ENCODE measurements at places on chromosomes 6 and 20. TPM values are rescaled to one million over a fixed set of nuclear protein-coding genes. Genes with fewer than 3 reads are reported as not detected.

The MUC21 gene
- not detected for total RNA-seq

The ANKRD66 gene
- not detected for total RNA-seq

The NHSL1 gene
- total RNA-seq: 13.3 TPM

The NCOA3 gene
- total RNA-seq: 44.3 TPM

GRCh38 chr6:32799168-32799567, 17.6 kb downstream of the HLA-DOB start:
- no peak for DNase-seq

DNA sequence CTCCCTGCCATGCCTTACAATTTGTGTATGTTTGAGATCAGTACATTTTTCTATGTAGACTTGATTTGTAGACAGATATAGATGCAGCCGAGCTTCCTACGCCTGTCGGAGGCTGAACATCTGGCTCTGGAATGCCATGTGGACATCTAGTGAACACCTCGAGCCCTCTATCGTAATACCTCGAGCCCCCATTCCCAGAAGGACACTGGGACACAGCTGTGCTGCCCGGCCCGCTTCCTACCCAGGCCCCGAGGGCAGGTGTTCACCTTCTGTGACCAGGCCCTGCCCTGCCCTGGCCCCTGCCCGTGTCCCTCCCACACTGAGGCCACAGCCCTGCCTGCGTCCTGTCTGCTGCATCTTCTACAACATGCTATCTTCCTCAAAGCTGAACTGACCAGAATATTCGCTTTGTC, 12.9 kb downstream of the RPS6KA2 start:
- no peak for DNase-seq

DNA sequence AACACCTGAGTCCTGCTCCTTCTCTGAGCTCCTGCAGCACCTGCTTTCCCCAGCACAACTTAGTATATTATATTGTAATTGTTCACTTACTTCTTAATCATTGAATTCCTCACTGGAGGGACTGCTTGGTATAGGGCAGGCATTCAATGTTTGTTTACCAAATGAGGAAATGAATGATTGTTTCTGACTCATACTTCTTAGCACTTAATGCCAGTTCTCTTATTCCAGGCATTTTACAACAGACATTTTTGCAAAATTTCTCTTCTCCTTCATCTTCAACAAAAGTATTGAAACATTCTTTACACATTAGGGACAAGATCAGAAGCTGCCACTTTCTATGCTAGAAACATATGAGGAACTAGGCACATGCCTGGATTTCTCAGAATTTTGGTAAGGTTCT, 119.4 kb downstream of the TBX18 start:
- no peak for DNase-seq

- DNase-seq: no peak
These were observed 3.6 kb upstream of the PRL start for GRCh38 chr6:22300273-22300998.

- no peak for DNase-seq
These were observed 6.9 kb upstream of the SMIM28 start for GRCh38 chr6:138370631-138371451.

GRCh38 chr6:128694303-128695009, 174.1 kb upstream of the PTPRK start:
- no peak for DNase-seq

DNA sequence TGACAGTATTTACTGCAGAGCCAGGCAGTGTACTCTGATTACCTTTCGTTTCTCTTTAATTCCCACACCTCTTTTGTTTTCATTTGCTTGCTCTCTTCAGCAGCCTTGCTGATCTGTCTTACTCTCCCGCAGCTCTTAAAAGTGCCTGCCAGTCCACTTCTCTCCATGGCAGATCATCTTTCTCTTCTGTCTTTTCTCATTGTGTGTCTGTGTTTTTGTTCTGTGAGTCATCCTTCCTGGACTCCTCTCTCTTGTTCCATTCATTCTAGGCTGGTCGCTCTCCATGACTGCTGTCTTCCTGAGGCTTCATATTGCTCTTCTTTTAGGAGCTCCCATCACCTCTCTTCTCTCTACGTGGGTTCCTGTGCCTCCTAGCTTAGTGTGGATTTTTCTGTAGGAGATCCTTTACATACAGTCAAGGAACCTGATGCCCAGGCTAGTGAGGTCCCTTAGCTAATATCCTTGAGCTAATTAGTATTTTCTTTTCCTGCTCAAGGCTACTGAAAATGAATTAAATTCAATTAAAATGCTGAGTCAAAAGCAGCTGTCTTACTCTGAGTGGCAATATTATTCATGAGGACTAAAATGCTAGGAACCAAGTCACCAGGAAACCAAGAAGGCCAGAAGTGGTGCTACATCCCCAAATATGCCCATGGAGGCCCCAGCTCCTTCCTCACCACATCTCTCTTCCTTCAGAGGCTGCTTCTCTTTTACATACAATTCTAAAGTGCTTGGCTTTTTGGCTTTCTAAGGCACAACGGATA, 86.1 kb downstream of the SLX4IP start:
- DNase-seq: no peak

GRCh38 chr6:105835373-105835772, 250.8 kb upstream of the PRDM1 start:
- DNase-seq: no peak
